ENCODE measurements at places on chromosomes 3 and 15.

GRCh38 chr3:101262393-101263240 is 57.8 kb downstream of the IMPG2 start:
- DNase-seq = no peak

DNA sequence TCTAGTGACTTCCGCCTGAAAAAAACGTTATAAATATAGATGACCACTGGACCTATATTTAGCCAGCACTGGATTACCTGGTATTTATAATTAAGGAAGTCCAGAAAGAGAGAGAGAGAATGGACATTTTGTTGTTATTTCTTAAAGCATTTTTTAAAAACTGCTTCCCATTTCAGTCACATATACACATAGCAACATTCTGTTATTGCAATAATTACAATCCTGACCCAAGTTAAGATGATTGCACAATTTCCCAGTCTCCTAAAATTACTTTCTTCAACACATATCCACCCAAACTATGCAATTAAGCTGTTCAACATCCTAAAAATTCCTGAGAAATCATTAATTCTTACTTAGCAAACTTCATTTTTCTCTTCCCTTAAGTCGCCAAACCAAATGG is 37.7 kb downstream of the PCSK6 start:
- DNase-seq = no peak

DNA sequence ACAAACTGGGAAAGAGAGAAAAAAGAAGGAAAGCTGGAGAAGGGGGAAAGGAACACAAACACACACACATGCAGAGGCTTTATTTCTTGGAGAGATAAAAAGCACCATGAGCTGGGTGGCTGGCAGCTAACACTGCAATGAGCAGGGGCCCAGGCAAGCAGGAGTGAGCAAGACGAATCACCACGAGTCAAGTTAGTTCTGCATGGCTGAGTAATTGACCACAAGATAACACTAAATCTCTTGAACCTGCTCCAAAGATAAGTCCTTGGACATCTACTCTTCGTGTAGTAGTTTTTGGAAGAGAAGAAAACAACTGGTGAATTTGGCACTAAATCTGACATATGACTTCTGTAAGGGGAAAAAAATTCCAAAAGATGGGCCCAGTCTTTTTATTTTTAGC is 100.9 kb downstream of the MYO5A start:
- DNase-seq = no peak

DNA sequence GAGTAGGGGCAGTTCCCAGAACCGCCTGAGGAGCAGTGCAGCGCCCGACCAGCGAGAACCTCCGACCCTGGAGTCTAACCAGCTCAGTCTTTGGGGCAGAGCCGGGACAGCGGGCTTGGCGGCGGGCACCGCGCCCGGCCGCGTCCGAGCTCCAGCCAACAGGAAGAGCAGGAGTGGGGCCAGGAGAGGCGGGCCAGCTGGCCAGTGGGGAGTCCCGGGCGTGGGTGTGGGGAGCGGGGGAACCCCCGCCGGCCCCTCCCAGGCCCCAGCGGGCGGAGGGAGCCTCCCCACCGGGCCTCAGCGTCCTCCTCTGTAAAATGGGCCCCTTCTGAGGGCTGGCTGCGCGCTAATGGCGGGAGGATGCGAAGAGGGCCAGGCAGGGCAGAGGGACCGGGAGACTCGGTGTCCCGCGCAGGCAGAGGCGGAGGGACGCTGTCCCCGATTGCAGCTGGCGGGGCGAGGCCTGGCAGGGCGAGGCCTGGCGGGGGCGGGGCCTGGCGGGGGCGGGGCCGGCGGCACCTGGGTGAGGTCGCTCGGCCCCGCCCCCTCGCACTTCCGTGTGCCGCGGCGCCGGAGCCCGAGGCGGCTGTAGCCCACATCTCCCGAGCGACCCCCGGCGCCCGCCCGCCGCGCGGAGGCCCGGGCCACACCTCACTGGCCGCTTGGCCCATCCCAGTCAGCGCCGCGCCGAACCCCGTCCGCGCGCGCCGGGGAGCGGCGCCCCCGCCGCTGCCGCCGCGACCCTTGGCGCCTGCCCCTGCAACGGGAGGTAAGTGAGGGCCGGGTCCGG is at the start of gene PRKCD:
Gene PRKCD (plus strand): TSS at position 550 of the 790 bp plus-strand sequence. CDS start 17,214 bp downstream, outside the sequence.
- peak; percentile 72 for DNase-seq

- no peak for DNase-seq
Observed at GRCh38 chr3:177300842-177301241, 103.6 kb upstream of the TBL1XR1 start.

DNA sequence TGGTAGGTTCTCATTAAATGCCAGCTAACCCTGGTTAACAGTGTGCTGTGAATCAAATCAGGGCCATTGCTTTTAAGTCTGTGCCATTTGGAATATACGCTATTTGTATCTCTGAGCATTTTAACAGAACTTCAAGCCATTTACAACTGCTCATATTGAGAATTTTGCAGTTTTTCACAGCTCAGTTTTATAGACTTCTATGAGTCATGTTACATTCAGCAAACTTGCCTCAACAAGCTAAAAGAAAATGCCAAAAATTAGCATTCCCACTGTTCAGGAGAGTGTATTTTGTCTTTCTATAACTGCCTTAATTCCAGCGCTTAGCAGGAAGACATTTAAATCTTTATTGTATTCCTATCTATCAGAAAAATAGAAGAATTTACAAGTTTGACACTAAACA is 196.4 kb downstream of the GBE1 start:
- DNase-seq = no peak

- DNase-seq = no peak
Observed at GRCh38 chr3:89087851-89088250, 19.6 kb upstream of the EPHA3 start.

DNA sequence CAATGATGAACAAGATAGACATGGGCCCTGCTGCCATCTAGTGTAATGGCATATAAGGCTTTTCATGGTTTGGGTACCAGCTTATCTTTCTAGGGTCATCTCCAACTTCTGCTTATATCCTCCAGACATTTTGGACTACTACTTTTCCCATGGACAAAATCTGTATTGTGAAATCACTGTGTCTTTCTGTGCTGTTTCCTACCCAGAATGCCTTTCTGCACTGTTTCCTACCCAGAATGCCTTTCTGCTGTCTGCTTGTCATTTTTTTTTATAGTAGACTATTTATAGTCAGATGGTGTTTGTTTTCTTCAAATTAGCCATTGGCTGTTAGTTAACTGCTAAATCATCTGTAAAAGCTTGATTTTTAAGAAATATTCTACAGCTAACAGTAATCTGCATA is 20.1 kb downstream of the VPS8 start:
- DNase-seq = no peak

GRCh38 chr3:44992555-44993470 is 16.8 kb downstream of the EXOSC7 start:
- no peak for DNase-seq

DNA sequence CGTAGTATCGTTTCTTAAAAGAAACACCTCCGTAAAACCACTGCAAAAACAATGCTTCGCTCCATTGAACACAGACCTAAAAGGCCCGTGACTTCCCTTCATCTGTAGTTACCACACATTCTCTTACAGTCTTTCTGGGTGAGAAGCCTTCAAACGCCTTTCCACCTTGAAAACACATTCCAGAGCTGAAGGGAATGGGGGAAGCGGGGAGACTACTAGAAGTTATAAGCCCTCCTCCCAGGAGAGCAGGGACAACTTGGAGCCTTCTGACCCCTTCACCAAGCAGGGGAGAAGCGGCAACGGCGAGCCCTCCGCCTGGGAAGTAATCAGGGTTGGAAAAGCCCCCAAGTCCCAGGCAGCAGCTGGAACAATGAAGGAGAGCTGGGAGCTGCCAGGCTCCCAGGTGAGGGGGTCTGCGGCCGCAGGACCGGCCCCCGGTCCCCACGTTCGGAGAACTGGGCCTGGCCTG is 461 bp downstream of the SECISBP2L start:
- DNase-seq = peak; percentile 0

DNA sequence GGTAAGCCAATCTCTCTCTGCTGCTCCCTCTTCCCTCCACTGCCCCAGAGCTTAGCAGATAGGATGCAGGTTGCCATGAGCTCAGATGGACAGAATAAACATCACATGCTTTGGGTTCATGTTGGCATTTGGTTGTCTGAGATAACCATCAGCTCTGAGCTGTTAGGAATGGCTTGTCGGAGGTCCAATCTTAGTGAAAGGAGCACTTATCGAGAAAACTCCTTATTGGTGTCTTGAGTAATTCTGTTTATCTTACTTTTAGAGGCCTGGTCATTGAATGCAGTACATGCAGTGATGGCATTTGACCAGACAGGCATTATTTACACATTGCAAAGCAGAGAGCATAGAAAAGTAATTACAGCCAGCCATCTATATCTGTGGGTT is 99.7 kb downstream of the CEMIP start:
- no peak for DNase-seq

- DNase-seq = no peak
Observed at GRCh38 chr3:160257606-160258005, 32.4 kb downstream of the C3orf80 start.

- no peak for DNase-seq
Observed at GRCh38 chr15:61621146-61621545, 392.0 kb upstream of the RORA start.

GRCh38 chr3:129010310-129010956 is 9.3 kb downstream of the EFCC1 start:
- no peak for DNase-seq

DNA sequence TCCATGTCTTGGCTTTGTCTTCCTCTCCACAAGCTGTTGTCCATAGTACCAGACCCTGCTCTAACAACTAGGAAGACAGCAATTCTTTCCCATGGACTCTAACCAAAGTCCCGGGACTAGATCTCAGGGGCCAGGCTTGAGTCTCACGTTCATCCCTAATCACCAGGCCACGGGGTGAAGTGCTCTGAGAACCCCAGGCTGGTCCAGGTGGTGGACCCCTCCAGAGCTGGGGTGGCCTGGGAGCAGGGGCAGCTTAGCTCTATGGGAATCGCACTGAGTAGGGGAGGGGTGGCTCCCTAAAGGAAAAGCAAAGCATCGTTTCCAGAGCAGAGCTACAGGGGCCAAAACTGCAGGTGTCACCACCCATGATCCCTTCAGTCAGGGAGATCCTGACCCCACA is 150.9 kb downstream of the TPRA1 start:
- no peak for DNase-seq
